ENCODE measurements at places on chromosomes 2 and 18.

DNA sequence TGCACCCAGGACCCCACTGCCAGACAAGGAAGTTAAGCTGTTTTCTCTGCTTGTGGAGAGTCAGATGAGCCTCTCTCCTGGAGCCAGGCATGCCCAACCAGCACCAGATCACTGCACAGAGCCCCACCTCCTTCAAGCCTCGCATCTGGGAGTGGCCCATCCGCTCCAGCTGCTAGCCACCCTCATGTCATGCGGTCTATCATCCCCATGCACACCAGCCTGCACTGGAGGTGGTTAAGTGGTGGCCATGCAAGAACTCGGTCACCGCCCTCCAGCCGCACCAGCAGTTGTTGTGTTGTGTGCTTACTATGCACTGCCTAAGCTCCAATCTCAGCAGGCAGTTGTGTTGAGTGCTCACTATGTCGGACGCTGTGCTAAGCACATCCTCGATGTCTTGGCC lies 177.9 kb upstream of the SLC14A2 start:
- DNase-seq: no peak

GRCh38 chr2:72511906-72512305 lies 313.9 kb downstream of the EXOC6B start:
- no peak for DNase-seq

GRCh38 chr18:513826-514530 lies 13.5 kb upstream of the COLEC12 start:
- DNase-seq: no peak

GRCh38 chr2:109376796-109377495 lies 236.8 kb downstream of the SEPTIN10 start:
- DNase-seq: no peak

DNA sequence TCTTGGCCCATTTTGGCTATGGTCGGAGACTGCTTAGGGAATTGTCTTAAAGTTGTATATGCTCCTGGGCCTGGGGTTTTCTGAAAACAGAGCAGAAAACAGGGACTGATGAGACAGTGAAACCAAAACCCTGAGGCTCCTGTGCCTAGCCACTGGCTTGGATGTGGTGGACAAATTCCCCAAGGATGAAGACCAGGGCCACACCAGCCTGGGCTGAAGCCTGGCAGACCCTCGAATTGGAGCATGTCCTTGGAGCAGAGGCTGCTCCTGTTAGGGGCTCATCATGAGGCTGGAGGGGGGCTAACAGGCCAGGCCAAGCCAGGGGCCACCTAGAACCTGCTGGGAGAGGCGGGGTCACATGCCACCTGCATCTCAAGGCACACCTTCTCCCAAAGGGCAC lies 68.1 kb downstream of the STPG4 start:
- DNase-seq: no peak

DNA sequence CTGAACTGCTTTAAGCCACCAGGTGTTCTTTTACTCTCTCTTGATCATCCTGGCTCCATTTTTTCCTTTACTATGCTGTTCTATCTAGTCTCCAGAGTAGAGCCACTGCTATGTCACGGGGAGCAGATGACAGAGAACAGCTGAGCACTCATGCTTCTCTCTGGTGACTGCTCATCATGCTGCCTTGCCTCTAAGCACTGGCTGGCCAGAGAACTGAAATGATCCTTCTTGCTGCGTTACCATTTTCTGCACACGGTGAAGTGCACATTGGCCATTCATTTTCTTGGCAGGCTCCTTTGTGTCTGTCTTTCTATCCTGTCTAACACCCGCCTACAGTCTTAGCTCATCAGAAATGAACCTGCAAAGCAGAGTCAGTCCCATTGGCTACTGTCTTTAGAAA lies 86.0 kb downstream of the KCTD1 start:
- no peak for DNase-seq

DNA sequence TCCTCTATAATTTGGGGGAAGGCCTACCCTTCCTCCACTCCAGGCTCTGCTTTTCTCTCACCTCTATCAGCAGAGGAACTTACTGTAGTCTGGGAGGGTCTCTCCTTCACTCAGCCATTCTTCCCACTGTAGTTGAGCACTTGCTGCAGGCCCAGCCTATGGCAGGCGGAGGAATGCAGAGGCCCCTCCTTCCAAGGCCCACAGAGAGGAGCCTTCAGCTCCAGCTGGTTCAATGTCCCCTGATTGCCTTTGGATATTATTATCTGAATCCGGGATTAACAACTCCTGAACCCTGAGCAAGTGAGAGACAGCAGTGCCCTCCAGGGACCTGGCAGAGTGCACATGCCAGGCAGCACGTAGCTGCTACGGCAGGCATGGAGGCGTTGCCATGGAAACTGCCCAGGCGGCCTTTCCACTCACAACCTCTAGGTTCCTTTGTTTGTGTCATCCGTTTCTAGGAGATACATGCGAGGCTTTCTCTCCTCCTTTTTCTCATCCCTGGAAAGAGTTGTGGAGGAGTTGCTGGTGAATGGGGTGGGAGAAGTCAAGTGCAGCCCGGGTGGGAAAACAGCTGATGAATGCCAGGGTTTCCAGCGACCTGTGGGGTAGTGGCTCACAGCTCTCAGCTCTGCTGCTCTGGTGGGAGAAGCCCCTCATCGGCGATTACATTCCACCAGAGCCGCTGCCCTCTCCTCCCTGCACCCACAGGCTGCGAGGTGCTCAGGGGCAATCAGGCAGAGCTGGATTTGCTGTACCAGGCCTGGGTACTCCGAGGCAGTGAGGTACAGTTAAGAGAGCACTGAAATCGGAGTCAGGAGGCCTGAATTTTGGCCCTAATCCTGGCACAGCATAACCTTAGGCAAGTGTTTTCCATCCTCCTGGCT lies 55.3 kb upstream of the HK2 start:
- DNase-seq: no peak

- DNase-seq: no peak
Observed at GRCh38 chr2:241110607-241111439, 8.7 kb upstream of the MTERF4 start.

- no peak for DNase-seq
Observed at GRCh38 chr2:17799301-17800120, 16.7 kb upstream of the MSGN1 start.

GRCh38 chr2:218427741-218428140 lies 8.8 kb downstream of the VIL1 start:
- no peak for DNase-seq

DNA sequence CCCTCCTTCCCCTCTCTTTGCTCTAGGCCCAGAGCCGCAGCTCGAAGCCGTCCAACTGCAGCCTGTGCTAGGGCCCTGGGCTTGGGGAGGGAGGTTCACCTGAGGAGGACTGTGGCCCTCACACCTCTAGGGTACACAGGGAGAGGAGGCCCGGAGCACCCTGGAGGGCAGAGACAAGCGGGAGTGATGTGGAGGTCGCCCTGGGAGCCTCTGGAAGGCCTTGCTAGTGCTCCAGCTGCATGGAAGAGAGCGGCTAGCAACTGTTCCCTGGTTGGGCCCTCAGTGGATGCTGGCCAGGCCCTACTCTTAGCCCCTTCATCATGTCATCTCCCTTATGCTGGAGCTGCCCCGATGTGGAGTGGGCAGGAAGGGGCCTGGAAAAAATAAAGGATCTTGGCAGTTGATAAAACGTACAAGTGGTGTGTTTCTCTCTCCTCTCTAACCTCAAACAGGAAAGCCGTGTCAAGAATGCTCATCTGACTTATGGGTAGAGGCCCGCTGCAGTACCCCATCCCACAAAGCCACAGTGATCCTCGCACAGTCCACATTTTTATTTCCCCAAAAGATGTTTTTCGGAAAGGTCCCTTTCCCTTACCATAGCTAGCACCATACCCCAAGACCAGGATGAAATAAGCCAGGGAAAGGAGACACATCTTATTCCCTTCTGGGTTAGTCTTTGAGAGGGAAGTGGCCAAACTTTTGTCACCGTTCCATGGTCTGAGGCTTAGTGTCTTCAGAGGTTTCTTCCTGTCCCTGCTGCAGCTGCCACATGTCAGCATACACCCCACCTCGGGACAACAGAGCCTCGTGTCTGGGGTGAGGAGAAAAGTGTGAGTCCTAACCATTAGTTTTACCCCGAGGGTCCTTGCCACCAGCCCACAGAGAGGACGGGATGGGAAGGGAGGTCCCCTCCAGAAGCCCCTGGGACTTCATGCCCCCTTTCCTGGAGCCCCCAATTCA lies 2.9 kb downstream of the ZFAND2B start:
- no peak for DNase-seq

DNA sequence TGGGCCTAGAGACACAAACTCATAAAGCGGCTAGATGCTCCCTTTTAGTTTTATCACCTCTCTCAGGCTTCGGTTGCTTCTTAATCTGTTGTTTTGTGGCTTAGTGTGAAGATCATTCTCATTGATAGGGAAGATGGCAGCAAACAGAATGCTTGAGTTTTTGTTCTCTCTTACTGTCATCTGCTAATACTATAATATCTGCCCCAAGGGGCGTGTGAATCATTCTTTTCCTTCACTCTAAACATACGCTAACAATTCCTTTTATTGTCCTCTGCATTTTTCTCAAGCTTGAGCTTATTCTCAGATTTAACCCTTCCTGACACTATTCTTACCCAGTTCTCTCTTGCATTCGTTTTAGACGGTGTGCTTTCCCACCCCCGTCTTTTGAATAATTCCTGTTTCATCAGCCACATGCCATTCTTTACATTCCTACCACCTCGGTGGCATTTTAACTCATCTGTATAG lies 323.9 kb upstream of the NRP2 start:
- no peak for DNase-seq

GRCh38 chr2:127644066-127645025 lies 1.6 kb upstream of the GPR17 start:
- DNase-seq: no peak

GRCh38 chr2:159111346-159111927 lies 143.0 kb downstream of the TANC1 start:
- no peak for DNase-seq

GRCh38 chr2:62147610-62148301 lies 48.2 kb upstream of the B3GNT2 start:
- no peak for DNase-seq

- DNase-seq: no peak
Observed at GRCh38 chr2:240998995-240999791, 775 bp downstream of the SNED1 start.

DNA sequence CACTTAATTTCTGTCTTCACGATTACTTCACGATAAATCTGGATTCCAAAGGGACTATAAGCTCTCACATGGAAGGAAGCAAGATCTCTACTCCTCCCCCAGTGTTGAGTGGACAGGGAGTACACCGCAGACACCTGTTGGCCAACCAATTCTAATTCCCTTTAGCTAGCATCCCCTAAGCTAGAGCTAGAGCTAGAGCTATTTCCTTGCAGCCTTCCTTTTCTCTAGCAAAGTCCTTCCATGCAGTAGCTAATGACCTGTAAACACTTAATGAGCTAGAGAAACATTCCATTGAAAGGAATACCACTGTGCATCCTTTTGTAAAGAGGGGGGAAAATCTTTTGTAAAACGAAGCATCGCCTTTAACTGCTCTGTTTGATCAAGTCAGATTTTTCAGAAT lies 56.5 kb downstream of the BCL11A start:
- no peak for DNase-seq

DNA sequence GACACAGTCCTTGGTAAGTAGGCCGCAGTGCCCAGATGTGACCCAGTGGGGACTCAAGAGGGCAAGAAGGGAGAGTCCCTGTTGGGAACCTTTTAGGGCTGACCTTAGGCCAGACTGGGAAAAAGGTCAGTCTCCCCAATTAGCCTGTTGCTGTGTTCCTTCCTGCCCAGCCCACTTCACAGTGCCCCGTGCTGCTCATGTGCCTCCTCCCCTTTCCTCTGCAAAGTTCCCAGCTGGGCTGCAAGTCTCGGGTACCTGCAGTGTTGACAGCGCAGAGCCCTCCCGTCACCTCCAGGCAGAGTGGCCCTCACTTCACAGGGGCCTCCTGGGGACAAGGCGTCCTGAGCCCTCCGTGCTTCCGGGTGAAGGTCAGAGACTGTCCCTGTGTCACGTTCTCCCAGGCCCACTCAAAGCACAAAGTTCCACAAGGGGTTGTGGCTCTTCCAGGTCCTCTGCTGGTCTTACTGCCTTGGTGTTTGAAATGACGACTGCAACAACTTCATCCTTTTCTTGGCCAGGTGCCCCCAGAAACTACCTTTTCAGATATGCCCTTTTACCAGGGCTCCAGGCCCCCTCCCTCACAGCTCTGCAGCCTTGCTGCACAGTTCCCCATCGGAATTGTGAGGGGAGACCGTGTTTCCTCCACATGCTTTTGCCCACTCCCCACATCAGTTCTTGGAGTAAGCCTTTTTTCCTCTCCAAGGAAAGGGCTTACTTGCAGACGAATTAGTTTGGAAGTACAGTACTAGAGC lies 225.8 kb downstream of the ALPK2 start:
- no peak for DNase-seq

GRCh38 chr2:138531913-138532312 lies 30.3 kb downstream of the SPOPL start:
- DNase-seq: no peak

GRCh38 chr2:231469583-231469950 lies 5.3 kb upstream of the NCL start:
- DNase-seq: no peak

DNA sequence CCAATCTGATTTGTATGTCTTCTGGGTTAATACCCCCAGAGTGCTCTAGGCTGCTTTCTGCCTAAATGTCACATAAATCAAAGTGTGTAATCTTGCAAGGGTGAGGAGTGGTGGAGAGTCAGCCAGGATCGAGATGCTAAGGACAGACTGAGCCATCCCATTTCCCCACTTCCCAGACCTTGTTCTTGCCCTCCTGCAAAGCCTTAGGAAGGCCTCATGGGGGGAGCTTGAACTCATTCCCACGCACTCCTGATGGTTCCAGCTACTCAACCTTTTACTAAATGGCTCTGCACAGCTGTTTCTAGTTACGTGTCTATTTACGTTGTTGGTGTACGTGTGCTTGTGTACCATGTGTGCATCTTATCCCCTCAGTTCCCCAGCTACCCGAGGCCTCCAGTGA lies 423.6 kb upstream of the TNP1 start:
- no peak for DNase-seq

GRCh38 chr18:10010611-10011015 lies 96.8 kb downstream of the VAPA start:
- no peak for DNase-seq

GRCh38 chr2:28153851-28154250 lies 238.8 kb upstream of the FOSL2 start:
- no peak for DNase-seq

GRCh38 chr2:69629921-69630608 lies 13.5 kb downstream of the AAK1 start:
- DNase-seq: no peak

- DNase-seq: no peak
Observed at GRCh38 chr2:100135415-100135814, 7.0 kb downstream of the AFF3 start.

- DNase-seq: no peak
Observed at GRCh38 chr2:8281950-8282857, 399.7 kb upstream of the ID2 start.

DNA sequence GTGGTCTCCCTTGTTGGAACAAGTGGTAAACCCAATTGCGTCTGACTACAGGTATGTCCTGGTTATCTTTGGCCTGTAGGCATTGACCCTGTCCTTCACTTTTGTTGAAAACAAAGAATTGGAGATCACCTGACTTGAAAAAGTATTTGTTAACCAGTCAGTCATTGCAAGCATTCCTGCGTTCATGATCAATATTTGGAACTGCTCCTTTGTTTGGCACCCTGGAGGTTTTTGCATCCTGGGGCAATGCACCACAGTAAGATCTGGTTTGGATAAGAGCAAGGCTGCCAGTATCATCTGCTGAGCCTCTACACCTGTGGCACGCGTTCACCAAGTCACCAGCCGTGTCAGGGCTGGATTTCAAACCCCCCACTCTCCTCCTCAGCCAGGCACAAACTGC lies 115.7 kb downstream of the DNAH6 start:
- no peak for DNase-seq

Data from LoVo (cell line).